NCI-H69 (cell line): ENCODE measurements at places on chromosomes 13 and 19.

- peak; percentile 59 for DNase-seq
These were observed 25.5 kb downstream of the TSSK6 start for GRCh38 chr19:19489804-19490204.

DNA sequence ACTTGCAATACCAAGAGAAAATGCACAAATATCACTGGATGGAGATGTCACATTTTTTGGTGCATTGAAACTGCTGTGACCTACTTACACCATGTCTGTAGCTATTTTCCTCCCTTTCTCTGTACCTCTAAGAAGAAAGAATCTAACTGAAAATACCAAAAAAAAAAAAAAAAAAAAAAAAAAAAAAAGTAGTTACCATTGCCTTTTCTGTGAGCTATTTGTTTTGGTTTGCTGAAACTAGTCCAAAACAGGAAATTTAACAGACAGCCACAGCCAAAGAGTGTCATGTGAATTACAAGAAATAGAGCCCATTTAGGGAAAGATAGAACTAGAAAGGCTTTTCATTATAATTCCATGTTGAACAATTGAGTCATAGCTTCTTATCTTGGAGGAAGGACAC lies 37.3 kb downstream of the TNFSF13B start:
- no peak for DNase-seq

GRCh38 chr13:37029617-37030016 lies 29.0 kb downstream of the EXOSC8 start:
- no peak for DNase-seq

GRCh38 chr13:27311518-27312210 lies 41.0 kb downstream of the RASL11A start:
- no peak for DNase-seq

DNA sequence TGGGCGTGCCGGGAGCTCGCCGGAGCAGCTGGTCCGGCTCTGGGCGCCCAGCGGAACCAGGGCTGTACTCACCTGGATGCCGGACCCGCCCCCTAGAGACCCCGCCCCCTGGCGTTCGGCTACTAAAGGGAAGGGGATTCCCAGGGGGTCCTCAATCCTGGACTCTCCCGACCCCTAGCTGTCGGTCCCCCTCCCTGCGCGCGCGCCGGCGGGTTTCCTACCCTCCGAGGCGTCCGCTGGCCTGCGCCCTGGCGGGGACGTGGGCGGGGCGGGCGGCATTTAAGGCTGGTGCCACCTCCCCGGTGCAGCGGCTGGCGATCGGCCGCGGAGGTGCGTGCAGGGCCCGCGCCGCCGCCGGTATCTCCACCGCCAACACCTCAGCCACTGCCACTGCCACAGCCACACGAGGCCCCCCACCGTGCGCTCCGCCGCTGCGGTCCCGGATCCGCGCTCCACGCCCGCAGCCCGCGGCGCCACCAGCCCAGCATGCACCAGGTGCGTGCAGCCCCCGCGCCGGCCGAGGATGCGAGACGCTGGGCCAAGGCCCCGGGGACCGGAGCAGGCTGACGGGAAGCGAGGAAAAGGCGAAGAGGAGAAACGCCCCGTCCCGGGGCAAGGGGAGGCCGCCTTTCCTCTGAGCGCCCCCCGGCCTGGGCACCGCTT lies at the start of gene ATP12A:
ATP12A (plus strand) TSS at position 151 of the 663 bp plus-strand sequence; CDS start at position 487, 336 bp downstream.
- DNase-seq: peak; percentile 2

DNA sequence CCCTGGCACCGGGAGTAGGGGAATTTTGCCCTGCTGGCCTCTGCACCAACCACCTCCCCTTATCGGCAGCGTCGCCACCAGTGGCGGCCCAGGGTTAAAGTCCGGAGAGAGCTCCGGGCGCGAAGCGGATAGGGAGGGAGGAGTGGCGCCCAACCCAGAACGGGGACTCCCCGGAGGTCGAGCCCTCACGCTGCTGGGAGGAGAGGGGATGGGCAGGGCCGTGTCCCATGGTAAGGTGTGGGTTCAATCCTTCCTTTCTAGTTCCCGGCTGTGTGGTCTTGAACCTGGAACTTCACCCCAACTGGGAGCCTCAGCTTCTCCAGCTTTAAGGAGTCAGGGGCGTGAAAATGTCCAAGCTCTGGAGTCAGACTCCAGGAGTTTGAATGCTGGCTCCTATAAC lies 23.3 kb upstream of the BCL3 start:
- DNase-seq: no peak

DNA sequence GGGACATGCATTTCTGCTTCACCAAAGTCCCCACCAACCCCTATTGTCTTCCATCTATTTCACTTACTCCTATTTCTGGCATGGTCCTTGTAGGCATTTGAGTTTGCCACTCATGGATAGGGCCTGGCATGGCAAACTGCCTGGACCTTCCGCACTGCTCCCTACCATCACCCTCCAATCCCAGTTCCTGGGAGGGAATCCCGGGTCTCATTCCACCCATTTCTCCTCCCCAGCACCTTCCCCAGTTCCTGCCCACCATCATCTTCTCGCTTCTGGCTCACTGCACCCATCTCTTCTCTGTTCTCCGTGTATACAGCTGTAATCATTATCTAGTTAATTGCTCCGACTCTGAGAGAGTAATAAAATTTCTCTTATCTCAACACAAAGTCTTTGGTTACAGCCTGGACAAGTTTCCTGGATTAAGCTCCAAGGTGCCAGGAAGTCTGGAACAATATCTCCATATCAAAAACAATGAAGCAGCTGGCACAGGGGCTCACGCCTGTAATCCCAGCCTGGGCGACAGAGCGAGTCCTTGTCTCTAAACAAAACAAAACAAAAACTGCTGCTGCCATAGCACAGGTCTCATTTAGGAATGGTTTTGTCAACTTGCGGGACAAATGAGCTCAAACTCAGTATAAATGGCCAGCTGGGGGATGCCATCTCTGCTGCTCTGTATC lies 17.0 kb upstream of the COX7A1 start:
- peak; percentile 65 for DNase-seq

DNA sequence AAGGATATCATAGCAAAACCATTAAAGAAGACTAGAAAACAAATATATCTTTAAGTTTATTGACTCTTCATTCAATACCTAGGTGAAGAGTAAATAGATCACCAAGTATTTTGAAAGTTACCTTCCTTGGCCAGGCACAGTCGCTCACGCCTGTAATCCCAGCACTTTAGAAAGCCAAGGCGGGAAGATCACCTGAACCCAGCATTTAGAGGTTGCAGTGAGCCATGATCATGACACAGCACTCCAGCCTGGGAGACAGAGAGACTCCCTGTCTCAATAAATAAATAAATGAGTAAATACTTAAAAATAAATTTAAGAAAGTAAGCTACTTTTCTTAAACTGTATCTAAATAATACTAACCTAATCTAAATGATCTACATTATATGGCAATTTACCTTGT lies 8.9 kb upstream of the WBP4 start:
- no peak for DNase-seq

DNA sequence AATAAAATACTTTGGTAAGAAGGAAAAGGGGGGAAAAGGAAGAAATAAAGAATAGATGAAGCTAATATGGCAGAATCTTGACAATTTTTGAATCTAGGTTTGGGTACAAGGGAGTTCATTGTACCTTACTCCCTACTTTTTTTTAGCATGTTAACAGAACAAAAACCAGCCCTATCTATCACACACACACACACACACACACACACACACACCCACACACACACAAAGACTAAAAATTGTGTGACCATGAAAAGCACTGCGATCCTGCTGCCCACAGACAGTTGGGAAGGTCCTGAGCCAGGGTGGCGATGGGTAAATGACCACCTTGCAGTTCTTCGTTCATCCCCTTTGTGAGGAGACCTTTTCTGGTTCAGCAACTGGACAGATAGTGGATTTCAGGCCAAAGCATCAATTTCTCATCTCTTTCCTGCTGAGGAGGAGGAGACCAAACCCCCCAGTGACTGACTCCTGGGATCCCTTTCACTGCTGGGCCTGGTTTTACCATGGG lies 91.8 kb downstream of the SIPA1L3 start:
- no peak for DNase-seq

DNA sequence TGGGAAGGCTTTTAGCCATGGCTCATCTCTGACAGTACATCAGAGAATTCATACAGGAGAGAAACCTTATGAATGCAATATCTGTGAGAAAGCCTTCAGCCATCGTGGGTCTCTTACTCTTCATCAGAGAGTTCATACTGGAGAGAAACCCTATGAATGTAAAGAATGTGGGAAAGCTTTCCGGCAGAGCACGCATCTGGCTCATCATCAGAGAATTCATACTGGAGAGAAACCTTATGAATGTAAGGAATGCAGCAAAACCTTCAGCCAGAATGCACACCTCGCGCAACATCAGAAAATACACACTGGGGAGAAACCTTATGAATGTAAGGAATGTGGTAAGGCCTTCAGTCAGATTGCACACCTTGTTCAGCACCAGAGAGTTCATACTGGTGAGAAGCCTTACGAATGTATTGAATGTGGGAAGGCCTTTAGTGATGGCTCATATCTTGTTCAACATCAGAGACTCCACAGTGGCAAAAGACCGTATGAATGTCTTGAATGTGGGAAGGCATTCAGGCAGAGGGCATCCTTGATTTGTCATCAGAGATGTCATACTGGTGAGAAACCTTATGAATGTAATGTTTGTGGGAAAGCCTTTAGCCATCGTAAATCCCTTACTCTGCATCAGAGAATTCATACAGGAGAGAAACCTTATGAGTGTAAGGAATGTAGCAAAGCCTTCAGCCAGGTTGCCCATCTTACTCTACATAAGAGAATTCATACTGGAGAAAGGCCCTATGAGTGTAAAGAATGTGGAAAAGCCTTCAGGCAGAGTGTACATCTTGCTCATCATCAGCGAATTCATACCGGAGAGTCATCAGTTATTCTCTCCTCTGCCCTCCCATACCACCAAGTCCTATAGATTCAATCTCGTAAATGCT lies 10.7 kb downstream of the ZNF470 start:
- DNase-seq: no peak

DNA sequence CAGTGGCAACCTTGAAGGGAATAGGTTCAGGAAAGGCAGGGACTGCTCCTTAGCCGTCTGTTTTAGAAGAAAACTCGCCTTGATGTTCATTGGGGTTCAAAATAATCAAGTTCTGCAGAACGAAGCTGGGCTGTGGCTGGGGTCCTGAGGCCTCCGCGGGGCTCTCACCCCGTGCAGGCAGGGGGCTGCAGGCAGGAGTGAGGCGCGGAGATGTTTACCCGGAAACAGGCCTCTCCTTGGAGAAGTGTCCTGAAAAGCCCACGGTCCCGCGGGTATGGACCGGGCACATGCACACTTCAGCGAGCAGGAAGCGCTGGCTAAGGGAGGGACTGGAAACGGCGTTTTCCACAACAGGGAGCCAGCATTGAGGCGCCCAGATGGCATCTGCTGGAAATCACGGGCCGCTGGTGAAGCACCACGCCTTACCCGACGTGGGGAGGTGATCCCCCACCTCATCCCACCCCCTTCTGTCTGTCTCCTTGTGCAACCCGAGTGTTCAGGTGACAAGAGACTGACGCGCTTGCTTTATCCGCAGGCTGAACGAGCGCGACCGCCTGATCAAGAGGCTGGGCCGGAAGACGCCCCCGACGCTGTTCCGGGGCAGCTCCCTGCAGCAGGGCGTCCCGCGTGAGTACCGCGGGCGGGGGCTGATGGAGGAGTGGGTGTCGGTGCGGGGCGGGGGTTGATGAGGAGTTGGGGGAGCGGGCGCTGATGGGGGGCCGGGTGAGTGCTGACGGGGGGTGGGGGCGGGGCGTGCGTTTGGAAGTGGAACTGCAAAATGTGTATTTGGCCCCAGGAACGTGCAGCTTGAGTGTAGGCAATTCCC lies 39.6 kb downstream of the SHISA2 start:
- DNase-seq: no peak

- no peak for DNase-seq
These were observed 24.2 kb downstream of the UHRF1 start for GRCh38 chr19:4933528-4933927.

DNA sequence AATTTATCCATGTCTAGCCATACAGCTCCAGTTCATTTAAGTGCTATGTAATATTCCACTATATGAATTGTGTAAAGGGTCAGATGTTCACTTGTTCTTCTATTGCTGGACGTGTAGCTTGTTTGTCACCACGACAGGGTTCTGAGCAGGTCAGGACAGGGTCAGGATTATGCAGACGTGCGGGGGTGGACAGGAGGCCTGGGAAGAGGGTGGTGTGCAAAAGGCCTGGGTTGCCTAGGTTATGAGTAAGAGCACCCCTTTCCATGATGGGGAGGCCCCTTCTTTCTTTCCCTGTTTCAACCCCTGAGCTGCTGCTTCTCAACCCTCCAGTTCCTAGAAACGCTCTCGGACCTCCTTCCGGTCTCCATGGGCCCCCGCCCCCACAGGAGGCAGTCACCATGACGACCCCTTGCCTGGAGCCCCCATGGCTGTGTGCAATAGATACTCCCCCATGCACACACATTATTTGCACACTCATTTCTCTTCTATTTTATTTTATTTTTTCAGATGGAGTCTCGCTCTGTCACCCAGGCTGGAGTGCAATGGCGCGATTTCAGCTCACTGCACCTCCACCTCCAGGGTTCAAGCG lies 2.0 kb downstream of the EXOC3L2 start:
- DNase-seq: no peak

DNA sequence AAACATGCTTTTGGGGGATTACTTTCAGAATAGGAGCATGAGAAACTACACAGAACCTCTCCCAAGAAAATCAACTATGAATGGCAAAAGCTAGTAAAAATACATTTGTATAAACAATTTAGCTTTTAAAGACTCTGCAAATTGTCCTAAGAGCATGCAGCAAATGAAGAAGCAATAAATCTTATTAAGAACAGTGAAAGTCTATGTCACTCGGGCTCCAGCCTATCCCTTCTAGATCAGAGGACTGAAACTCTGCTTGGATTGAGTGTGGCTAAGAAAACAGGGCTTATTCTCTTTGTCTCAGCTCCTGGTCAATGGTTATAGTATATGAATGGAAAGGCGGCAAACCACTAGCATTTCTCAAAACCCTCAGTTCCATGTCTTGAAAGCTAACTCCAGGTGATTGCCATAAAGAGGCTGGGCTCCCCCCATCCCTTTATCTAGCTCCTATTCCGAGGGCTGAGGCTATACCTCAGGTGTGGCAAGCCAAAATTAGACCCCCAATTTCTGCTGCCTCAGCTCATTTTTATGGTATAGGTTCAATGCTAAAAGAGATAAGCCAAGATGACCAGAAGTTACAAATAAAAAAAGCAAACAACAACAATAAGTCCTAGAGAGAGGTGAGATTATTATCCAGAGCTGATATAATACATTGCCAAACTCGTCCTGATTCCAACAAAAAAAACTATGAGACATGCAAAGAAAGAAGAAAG lies 953.2 kb downstream of the SLITRK6 start:
- DNase-seq: no peak

DNA sequence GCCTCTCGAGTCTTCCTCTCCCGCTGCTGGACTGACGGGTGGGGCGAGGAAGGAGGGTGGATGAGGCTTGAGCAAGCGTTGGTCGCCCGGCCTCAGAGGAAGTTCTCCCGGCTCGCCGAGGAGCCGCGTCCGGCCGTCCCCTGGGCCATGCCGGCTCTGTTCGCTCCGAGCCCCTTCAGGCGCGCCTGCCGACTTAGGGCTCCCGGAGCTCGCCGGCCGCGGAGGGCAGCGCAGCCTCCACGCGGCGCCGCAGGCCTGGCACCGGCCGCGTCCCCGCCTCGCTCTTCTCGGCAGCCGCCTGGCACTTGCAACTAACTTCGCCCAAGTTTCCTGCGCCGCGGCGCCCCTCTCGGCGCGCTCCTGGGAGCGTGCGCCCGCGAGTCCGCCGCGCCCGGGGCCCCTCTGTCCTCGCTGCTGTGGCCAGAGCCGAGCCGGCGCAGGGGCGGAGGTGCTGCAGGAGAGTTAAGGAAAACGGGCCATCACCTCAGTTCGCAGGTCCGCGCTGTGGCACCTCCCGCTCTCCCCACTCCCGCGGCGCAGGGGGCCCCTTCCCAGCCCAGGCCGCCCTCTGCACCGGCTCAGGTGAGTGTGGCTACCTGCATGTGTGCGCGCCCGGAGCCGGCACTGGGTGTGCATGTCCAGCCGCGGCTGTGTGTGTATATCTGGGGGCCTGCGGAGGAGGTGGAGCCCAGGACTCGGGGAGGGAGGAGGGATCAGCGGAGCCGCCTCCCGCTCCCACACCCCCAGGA lies 641 bp upstream of the SOX21 start:
- peak; percentile 68 for DNase-seq
